NCI-H345 (cell line): ENCODE measurements at places on chromosomes 2 and 18.

DNA sequence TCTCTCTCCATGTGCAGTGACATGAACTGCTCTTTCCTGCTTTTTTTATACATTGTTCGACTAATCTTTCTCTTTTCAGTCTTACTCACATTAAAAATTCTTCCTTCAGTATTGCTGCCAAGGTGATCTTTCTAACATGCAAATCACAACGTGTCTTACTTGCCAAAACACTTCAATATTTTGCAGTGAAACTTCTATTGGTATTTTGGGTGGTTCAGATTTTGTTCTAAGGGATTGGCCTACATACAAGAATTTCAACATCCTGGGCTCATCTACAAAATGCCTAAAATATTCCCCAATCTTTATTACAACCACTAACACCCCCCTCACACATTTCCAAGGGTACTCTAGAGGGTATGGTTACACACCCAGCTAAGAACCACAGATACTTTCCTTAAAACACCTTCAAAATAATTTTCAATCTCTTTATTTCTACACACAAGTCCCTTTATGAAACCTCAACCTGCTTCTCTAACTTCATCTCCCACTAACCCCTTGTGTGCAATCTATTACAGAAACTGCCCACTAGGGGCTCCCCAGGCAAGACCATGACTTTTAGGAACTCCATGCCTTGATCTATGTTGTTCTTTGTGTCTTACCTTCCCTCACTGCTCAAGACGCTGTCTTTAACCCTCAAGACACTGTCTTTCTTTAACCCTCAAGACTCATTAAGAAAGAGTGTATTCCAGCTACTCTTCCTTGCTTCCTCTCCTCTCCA, 50.9 kb downstream of the COL3A1 start:
- no peak for DNase-seq

DNA sequence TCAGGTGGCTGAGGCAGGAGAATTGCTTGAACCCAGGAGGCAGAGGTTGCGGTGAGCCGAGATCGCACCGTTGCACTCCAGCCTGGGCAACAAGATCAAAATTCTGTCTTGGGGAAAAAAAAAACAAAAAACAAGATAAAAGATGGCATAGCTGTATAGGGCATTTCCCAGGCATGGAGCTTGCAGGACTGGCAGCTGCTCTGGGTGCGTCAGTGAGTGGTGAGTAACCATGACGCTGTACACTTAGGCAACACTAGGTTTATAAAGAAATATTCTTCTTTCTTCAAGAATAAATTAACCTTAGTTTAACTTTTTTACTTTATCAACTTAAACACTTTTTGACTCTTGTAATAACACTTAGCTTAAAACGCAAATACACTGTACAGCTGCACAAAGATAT, 15.4 kb downstream of the TGOLN2 start:
- DNase-seq: no peak

- DNase-seq: no peak
These were observed 151.9 kb upstream of the ALKAL2 start for GRCh38 chr2:439556-440402.

DNA sequence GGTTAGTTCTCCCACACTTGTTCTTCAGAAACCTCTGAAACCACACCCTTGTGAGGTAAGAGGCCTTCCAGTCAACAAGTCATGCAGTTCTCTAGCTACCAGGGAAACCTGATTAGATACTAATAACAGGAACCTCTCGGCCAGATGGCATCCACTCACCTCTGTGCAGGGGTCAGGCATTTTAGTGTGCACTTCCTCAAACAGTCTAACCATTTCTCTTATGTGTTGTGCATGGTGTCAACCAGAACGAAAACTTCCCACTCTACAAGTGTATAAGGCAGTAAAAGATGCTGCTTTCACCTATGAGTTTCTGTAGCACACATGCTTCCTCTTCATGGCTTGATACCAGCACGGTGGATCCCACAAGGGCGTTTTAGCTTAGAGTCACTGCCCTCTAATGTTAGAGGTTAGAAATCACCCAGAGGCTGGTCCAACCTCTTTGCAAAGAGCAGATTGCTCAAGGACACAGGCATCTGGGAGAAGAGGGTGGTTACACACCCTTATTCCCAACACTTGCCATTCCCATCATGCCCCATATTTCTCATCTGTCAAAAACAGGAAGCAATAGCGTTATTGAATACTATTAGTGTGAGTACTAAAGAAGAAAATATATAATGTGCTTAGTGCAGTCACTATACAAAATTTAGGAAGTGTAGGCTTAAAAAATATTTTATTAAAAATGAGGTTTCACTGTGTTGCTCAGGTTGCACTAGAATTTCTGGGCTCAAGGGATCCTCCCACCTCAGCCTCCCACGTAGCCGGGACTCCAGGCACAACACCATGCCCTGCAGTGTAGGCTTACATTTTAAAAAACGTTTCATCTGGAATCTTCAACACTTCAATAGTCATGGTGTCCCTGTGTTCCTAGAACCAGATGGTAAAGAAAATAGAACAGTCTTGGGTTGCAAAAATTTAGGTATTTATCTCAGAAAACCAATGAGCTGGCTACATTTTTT, 34.5 kb upstream of the RAB31 start:
- no peak for DNase-seq

DNA sequence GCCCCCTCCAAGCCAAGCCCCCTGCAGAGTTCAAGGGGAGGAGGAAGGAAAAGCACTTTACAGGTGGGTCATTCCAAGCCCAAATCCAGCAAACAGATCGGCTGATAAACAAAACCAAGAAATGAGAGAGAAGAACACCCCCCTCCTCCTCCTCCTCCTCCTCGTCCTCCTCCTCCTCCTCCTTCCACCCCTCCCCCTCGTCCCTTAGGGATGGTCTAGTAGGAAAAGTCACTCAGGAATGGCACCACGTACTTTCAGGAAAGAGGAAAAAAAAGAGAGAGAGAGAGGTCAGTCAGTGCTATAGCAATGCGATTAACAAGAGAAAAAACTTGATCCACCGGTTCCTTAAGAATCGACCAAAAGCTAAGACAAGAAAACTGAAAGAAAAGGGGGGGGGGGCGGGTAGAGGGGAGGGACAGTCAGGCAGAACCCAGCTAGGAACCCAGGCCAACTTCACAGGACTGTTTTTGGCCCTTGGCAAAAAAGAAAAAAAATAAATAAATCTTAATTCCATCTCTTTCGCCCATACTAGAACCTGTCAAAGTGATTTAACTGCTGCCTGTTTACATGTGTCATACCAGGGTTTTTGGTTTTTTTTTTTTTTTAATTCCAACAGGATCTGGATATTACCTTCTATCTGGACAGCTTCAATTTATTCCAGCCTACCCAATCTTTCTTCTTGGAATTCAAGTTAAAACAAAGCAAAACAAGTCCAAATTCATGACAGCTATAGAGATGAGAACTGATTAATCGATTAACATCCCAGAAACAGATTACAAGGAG, 906 bp downstream of the IKZF2 start:
- no peak for DNase-seq

DNA sequence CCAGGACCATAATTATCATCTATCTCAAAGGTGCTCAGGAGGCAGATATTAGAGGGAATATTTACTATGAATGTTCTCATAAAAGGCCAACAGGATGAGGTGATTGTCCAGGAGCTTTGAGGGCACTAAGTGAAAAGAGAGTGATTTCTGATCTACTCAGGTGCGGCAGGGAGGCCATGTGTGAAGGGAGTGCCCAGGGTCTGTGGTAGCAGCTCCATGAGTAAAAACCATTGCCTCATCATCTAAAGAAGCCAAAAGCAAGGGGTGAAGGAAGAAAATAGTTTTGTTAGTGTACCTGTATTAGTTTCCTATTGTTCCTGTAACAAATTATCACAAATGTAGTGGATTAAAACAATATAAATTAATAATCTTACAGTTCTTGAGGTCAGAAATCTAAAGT, 22.5 kb downstream of the RND3 start:
- DNase-seq: no peak

DNA sequence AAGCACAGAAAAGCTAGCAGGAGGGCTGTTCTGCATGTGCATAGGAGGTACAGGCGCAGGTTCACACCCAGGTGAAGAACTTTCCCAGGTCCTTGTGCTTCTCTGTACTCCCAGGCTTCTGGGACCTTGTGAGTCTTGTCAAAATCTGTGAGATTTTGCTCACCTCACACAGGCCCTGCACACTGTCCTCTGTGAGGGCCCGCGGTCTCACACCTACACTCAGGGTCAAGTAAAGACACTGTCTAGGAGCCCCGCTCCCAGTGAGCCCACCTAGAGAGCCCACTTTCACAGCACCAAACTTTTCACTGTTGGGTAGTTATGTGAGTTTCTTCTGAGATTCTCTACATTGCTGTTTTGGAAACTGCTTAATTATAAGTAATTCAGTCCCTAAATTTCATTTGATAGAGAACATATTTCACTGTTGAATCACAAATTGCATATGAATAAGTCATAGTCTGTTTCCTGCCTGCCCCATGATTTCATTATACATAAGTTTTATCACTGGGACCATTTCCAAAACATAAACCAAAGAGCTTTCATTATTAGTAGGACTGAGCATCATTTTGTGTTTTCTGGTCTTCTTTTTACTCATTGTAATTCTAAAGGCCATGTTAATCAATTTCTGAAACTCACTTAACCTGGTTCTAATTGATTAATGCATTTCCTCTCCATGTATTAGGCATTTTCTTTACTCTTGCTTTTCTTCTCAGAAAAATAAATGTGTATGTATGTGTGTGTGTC, 234.2 kb upstream of the SPOPL start:
- DNase-seq: no peak

GRCh38 chr2:45009928-45010701, 863 bp upstream of the SIX2 start:
- DNase-seq: no peak

- no peak for DNase-seq
These were observed 172.7 kb downstream of the TNS1 start for GRCh38 chr2:217830061-217830460.

DNA sequence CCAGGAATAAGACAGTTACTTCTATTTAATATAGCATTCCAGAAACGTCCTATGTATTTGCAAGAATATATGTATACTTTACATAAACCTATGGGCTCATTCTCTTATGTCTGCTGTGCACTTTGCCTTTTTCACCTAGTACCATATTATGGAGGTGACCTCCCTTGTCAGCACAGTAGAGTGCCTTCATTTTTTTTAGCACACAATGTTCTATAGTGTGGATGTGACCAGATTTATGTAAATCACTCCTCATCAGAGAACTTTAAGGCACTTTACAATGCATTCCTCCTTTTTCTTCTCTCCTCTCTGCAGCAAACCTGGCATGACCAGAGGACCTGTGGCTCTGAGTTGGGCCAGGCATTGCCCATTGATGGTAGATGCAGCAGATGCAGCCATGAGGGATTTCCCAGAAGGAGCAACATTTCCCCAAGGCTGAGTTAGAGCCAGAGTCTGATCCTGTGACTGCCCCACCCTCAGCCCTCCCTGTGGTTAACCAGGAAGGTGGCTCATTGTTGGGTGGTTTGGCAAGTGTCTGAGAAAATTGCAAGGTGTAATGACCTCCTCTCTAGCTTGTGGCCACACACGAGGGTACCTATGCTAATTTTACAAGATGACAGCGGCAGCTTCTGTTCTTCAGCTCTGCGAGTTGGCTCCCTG, 76.5 kb upstream of the DLX2 start:
- no peak for DNase-seq

- DNase-seq: no peak
These were observed 64.4 kb downstream of the TRABD2A start for GRCh38 chr2:84816426-84817026.

- no peak for DNase-seq
These were observed 29.9 kb upstream of the GALNT5 start for GRCh38 chr2:157227592-157227991.

DNA sequence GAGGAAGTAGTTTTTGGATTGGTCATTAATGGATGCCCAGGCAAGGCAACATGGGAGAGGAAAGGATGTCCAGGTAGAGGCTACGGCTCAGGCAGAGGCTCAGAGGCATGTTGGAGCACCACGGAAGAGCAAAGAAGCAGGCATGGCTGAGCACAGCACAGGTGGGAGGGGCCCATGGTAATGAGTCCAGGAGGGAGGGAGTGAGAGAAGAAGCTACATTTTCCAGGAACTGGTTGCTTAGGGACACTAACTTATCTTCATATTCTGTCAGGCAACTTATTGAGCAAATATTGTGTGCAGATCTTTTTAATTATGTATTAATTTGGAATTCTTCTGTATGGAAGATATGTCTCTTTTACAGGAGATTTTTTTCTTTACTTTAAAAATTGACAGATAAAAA, 42.2 kb downstream of the ARHGEF4 start:
- no peak for DNase-seq

GRCh38 chr18:63070767-63071502, 248.6 kb downstream of the BCL2 start:
- no peak for DNase-seq
